ENCODE measurements at places on chromosomes 6 and 20. TPM values are rescaled to one million over a fixed set of nuclear protein-coding genes. Genes with fewer than 3 reads are reported as not detected.

Gene KHDC1L
- not detected for polyA plus RNA-seq

Gene LAMA4
- not detected for polyA plus RNA-seq

Gene OPRM1
- not detected for polyA plus RNA-seq

Gene AK9
- polyA plus RNA-seq, result 6.8 TPM

Gene SRMS
- not detected for polyA plus RNA-seq

Gene PTCHD4
- not detected for polyA plus RNA-seq

Gene OR12D3
- not detected for polyA plus RNA-seq

Gene SCRT2
- not detected for polyA plus RNA-seq

All from naive B cell (primary cell).